ENCODE measurements at places on chromosomes 12 and 14. TPM values are rescaled to one million over a fixed set of nuclear protein-coding genes. Genes with fewer than 3 reads are reported as not detected.

The RNU6-8 gene
- not detected for total RNA-seq

The ART4 gene
- total RNA-seq = not detected

The MAP1LC3B2 gene
- total RNA-seq = 0.82 TPM

The OTUB2 gene
- 4.9 TPM for total RNA-seq

The PTGER2 gene
- total RNA-seq = under 0.01 TPM

The ASB2 gene
- total RNA-seq = under 0.01 TPM
